CD4-positive, alpha-beta T cell treated with Interleukin-1 beta for 1 hour (primary cell): ENCODE measurements at places on chromosomes 2 and 18.

- DNase-seq = no peak
Measured at GRCh38 chr2:199850218-199850717, 724 bp downstream of the FTCDNL1 start.

DNA sequence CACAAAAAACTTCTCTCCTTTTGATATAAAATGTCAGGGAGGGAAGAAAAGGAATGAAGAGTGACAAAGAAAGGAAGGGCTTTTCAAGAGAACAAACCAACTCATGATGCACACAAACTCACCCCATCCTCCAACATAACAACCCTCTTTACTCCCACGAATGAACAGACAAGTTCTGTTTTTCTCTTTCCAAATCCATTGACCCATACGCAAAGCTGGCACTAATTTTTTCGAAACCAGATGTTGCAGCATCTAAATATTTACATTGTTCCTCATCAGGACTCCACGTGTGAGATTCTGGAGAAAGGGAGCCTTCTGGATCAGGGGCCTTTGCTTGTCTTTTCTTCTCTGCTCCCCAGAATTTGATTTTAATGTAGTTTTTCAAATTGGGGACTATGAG, 143.3 kb upstream of the BCL2L11 start:
- no peak for DNase-seq

GRCh38 chr18:49911427-49911826, 98.1 kb upstream of the ACAA2 start:
- no peak for DNase-seq

GRCh38 chr2:108704871-108705270, 14.4 kb upstream of the RANBP2 start:
- no peak for DNase-seq

DNA sequence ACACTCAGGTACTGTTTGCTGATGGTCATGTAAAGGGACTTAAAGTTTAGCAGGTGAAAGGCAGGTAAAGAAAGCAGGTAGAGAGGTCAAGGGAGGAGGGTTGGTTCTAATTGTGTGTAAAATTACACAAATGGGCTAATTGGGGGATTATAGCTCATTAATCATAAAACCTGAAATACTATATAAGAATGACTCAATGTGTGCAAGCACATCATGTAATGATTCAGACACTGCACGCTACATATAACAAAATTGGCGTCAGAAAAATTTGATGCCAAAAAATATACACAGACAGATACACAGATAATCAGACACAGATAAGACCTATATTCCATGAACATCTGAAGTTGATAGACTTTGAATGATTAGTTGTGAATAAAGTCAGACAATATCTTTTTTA, 120.7 kb upstream of the LMAN1 start:
- no peak for DNase-seq

DNA sequence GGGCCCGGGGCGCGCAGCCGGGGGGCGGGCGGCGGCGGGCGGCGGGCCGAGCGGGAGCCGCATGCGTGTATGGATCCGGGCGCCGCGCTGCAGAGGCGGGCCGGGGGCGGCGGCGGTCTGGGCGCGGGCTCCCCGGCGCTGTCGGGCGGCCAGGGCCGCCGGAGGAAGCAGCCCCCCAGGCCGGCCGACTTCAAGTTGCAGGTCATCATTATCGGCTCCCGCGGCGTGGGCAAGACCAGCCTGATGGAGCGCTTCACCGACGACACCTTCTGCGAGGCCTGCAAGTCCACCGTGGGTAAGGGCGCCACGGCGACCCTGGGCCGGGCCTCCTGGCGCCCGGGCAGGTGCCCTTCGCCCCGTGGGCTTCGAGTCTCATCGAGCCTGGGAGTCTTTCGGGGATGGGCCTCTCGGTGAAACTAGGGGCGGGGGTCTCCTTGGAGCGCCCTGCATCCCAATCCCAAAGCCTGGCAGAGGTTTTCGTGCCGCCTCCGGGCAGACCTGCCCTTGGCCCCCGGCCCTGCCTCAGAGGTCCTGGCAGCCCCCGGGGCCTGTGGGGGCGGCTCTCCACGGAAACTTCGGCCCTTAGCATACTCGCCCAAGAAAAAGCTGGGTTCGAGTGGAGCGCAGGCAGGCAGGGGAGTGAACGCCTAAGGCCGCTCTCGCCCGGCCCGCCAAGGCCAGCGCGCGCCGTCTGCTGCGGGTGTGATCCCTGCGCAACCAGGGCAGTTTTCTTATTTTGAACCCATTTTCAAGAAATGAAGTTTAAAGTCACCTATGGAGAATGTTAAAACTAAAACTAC, 622 bp downstream of the RAB12 start:
- no peak for DNase-seq

DNA sequence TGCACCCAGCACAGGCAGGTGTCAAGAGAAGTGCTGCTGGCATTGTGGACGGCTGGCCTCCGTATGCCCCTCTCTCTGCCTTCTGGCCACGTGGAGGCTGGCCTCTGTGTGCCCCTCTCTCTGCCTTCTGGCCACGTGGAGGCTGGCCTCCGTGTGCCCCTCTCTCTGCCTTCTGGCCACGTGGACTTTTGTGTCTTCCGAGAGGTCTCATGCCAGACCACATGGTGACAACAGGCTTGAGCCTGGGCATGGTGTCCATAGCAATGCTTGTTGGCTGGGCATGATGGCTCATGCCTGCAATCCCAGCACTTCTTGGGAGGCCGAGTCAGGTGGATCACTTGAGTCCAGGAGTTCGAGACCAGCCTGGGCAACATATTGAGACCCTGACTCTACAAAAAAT, 19.3 kb upstream of the SERPINB13 start:
- DNase-seq = no peak

GRCh38 chr2:238286095-238286494, 2.3 kb downstream of the PER2 start:
- DNase-seq = no peak

GRCh38 chr2:165811592-165812370, 17.7 kb upstream of the GALNT3 start:
- no peak for DNase-seq

DNA sequence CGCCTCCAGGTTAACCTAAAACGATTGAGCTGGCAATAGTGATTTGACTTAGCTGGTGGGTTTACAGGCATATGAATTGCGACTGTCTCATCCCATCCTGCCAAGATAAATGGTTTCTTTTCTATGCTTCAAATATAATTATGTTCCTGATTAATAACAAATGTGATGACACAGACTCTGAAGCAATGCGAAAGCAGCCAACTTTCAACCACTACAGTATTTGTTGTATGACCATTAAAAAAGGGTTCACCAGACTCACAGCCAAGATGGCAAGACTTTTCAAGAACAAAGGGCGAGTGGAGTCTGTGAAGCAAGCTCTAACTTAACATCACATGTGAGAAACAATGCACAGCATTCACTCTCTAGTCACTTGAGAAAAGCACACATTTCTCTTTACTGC, 186.6 kb downstream of the PID1 start:
- no peak for DNase-seq

DNA sequence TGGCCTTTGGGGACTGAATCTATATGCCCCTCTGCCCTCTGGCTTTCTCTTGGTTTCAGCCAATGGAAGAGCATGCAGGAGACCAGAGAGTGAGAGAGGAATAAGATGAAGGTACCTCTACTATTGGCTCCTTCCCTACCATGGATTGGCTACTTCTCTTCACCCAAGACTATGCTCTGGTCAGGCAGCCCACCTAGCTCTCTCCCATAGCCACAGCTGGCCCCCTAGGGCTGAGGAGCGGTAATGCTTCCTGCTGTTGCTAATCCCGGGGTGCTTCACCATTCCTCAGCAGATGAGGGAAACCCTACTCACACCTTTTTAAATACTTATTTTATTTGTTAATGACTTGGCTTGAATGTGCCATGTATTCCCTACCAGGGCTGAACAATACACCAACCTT, 142.4 kb downstream of the MREG start:
- no peak for DNase-seq

DNA sequence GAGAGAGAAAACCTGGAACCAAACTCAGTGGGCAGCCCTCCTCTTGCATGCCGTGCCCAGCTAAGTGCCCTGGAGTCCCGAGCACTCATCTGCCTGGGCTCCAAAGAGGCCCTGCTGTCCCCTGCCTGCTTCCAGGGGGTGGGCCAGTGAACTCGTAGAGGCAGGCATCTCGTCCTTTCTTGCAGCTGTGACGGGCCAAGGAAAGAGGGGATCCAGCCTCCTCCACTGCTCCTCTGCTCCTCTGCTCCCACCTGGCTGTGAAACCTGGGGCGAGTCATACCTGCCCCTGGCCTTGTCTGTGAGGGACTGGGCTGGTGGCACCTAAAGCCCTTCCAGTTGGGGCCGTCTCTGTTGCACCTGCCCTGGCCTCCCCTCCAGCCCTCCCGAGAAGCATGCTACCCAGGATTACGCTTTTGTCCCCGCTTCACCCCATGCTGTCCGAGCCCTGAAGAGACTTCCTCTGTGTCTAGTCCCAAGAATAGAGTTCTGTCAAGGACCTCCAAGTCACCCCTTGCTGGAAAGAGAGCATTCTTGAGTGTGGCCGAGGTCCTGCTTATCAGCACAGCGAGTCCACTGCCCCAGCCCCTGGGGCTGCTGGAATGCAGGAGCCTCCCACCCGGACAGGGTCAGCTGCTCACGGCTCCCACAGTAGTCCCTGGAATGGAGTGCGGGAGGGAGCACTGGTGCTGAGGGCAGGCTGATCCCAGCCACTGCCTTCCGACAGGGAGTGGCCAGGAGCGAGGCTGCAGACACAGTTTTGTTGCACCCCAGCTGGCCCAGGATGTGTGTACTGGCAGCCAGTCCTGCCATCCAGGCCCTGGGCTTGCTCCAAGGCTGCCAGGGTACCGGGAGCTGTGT, 14.3 kb downstream of the KCNK3 start:
- no peak for DNase-seq

DNA sequence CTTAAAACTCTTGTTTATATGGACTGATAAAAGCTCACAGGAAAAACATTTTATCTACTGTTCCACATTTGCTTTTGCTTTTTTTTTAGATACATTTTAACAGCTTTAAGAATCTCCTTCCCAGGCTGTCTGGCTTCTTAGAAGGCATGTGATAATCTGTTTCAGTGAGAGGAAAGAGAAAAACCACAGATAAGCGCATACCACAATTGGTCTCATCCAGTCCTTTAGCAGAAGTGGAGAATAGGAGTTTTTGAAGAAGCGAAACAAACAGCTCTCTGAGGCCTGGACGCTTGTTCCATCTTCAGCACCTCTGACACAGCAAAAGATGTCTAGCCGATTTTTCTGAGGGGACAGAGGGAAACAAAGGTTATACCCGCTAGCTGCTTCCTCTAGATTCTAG, 37.6 kb downstream of the RMC1 start:
- DNase-seq = peak; percentile 36

GRCh38 chr2:80437959-80438358, 133.4 kb upstream of the LRRTM1 start:
- no peak for DNase-seq

DNA sequence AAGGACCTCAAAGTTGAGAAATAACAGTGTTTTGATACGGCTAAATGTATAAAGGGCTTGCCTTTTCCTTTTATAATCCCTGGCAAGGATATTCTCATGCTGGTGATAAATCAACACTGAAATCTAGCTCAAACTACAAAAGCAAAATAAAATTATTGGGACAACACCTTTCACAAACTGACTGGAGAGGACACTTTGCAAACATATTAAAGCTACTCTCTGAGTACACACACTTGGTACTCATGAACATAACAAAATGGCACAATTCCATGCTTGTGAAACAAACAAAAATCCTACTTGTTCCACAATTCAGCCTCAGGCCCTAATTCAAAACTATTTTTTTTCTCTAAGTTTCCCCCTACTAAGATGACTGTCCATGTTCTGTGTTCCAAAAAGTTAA, 305.8 kb downstream of the ETAA1 start:
- DNase-seq = no peak
